ENCODE measurements at places on chromosomes 4 and X.
A peak's percentile ranks its signal among the peaks of the same experiment; 100 is the strongest.

- no peak for DNase-seq
Observed at GRCh38 chr4:160238790-160239189, 1135.9 kb downstream of the RAPGEF2 start.

GRCh38 chr4:54440394-54441136 is 211.5 kb downstream of the PDGFRA start:
- no peak for DNase-seq

- no peak for DNase-seq
Observed at GRCh38 chr4:177041356-177041755, 248.6 kb upstream of the VEGFC start.

DNA sequence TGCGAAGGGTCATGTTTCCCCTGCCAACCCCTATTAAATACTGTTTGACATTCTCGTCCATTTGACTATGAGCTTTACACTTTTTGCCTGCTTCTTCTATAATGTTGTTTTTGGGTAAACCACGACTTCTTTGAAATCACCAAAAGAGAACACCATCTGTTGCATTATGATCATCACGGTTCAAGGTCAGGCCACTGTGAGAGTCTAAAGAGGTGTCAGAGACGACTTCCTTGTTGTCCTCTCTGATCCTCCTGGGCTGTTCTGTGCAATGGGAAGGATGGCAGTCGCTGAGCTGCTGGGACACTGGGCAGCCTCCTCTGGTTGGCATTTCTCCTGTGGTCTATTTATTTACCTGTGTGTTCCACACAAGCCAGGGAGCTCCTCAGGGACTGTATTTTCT is 137.5 kb downstream of the RASL11B start:
- no peak for DNase-seq

DNA sequence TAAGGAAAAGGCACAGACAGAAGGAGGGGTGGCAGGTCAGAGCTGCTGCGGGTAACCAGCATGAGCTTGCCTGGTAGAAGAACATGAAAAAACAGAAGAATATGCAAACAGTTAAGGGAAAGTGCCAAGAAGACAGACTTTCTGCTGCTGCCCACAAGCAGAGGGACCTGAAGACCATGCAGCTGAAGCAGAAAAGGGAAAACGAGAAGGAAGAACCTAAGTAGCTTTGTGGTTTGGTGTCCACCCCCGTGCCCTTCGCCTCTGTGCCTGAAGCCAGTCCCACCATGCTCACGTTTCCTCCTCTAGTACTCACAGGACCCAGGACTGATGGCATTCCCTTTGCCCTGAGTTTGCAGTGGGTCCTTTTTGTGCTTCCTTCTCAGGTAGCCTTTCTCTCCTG is 62.8 kb downstream of the UBA6 start:
- DNase-seq: no peak

GRCh38 chrX:111443946-111444345 is 32.0 kb upstream of the DCX start:
- DNase-seq: no peak

- DNase-seq: no peak
Observed at GRCh38 chr4:102316585-102316984, 28.7 kb downstream of the SLC39A8 start.

GRCh38 chr4:86586626-86587380 is 7.3 kb upstream of the PTPN13 start:
- no peak for DNase-seq

- DNase-seq: no peak
Observed at GRCh38 chr4:4647041-4647440, 105.2 kb upstream of the STX18 start.

DNA sequence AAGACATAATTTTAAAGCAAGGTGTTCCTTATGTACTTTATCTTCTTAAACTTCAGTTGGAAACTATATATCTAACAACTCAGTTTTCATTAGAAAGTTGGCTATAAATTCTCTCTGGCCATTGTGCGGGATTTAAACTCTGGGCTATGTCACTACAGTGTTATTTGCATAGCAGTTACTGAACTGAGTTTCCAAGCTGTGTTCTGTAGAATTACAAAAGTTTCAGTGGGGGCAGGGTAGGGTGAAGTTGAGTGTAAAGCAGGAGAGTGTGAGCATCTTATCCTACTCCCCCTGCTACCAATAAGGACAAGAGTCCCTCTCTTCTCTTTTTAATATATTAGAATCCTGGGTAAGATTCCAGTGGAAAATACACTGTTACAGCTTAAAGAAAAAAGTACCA is 254.5 kb upstream of the SLITRK2 start:
- no peak for DNase-seq

DNA sequence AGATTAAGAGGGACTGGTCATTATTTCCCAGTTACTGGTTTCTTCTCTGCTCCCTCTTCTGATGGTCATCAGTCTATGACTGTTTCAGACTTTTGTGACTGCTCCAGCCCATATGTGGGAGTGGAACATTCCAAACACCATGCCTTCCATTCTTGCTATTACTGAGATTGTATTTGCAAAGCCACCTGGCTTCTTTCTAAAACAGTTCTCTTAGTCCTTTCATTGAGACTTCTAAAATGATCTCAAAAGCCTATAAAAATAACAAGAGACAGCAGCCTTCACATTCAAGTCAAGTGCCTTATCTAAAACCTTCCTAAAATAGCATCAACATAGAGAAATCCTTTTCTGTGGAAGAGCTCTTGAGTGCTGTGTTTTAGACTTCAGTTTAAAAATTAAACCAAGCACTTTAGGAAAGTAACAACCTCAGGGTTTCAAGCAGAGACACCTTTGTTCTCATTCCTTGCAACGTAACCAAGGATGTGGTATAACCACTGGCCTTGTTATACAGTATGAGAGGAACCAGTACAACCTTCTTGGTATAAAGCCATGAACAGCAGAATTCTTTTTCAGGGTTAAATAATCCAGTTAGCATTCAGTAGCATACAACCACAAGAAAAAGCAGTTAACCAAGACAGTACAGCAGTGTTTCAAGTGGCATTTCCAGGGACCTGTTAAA is 97.1 kb downstream of the NFKB1 start:
- DNase-seq: no peak

DNA sequence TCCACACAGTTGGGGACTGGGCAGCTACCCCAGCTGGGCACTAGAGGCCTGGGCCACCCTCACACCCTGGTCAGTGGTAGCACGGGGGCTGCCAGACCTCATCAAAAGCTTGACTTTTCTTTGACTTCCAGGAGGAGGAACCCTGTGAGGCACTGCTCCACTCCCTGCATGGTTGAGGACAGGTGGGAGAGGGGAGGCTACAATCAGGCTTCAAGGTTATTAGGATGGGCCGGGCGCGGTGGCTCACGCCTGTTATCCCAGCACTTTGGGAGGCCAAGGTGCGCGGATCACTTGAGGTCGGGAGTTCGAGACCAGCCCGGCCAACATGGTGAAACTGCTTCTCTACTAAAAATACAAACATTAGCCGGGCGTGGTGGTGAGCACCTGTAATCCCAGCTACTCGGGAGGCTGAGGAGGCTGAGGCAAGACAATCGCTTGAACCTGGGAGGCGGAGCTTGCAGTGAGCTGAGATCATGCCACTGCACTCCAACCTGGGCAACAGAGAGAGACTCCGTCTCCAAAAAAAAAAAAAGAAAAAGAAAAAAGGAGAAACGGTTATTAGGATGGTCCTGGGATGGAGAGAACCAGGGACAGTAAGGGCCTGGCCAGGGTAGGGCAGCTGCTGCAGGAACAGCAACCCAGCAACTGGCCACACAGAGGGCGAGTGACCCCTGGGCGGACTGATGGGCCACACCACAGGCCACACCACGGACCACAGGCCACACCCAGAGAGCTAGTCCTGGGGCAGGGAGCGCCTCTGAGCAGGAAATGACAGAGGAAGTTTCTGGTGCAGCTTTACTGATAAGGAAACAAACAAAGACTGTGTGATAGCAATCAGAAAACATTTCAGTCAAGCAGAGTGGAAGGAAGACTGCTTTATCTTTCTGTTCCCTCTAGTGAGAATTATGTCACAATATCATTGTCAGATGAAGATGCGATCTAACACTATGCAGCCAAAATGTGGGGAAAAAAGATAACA is 20.5 kb upstream of the OPN1LW start:
- DNase-seq: no peak

- no peak for DNase-seq
Observed at GRCh38 chr4:15395311-15395710, 32.5 kb upstream of the C1QTNF7 start.

GRCh38 chrX:23864742-23865326 is 42.9 kb downstream of the APOO start:
- no peak for DNase-seq

- DNase-seq: peak; percentile 29
Observed at GRCh38 chr4:6468376-6468775, 4.0 kb downstream of the PPP2R2C start.

- DNase-seq: no peak
Observed at GRCh38 chrX:110276778-110277177, 41.1 kb downstream of the AMMECR1 start.

DNA sequence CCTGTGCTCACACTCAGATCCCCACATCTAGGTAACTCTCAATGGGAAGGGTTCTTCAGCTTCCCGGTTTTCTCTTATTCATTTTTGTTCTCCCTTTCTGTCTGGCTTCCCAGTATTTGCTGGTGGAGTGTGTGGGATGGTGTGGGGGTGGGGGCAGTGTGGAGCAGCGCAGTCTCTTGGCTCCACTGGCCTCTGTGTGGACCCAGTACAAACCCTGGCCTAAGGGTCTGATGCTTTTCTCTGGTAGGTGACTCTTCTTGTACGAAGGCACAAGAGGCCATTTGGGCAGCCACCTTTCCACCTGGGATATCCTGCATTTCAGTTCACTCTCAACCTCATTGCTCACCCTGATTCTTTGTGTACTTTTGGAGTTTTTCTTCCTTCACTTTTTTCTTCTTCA is 71.3 kb downstream of the NBDY start:
- DNase-seq: no peak

GRCh38 chr4:7121866-7122653 is 54.2 kb upstream of the GRPEL1 start:
- DNase-seq: no peak

- DNase-seq: no peak
Observed at GRCh38 chr4:84419201-84419600, 79.9 kb downstream of the NKX6-1 start.

GRCh38 chr4:76758996-76759395 is 138.9 kb downstream of the SOWAHB start:
- no peak for DNase-seq

- no peak for DNase-seq
Observed at GRCh38 chr4:156598138-156598681, 373.4 kb downstream of the PDGFC start.

- no peak for DNase-seq
Observed at GRCh38 chr4:120688791-120689190, 233.7 kb downstream of the PRDM5 start.

GRCh38 chrX:107566604-107567262 is 61.6 kb upstream of the PRPS1 start:
- no peak for DNase-seq

GRCh38 chr4:94348666-94349065 is 6.0 kb upstream of the HPGDS start:
- no peak for DNase-seq

DNA sequence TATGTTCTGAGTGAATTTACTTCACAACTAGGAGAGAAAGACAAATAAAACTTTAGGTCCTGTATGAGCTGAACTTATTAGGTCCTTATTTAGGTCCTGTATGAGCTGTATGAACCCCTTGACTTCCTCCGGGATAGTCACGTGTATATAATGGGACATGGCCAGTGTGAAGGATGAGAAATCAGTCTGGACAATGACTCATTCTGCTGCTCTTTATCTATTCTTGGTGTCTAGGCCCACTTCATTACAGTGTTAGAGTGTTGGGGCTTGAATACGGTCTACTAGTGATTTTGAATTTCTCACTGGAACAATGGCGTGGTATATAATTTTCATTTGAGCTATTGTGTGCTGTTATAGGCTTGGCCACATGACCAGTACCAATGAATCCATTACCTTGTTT is 21.9 kb downstream of the STK26 start:
- DNase-seq: no peak

GRCh38 chr4:41639291-41639690 is 101.3 kb downstream of the LIMCH1 start:
- no peak for DNase-seq

DNA sequence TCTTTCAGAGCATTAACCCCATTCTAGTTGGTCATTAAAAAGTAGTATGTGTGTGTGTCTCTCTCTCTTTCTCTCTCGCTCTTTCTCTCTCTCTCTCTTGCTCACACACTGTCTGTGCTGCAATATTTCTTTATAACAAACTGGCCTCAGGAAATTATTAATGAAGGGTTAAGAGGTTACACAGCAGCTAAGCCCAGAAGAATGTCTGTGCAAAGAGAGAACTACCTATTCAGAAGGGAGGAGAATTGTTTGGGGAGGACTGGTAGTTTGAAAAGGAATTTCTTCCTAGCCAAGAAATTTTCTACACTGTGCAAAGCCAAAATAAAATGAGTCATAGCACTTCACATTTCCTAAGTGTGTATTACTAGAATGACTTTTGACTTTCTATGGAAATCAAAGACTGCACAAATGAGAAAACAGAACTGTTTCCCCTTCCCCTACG is 22.2 kb downstream of the PDGFC start:
- DNase-seq: no peak

GRCh38 chrX:17960891-17961290 is 99.8 kb upstream of the RAI2 start:
- DNase-seq: no peak

DNA sequence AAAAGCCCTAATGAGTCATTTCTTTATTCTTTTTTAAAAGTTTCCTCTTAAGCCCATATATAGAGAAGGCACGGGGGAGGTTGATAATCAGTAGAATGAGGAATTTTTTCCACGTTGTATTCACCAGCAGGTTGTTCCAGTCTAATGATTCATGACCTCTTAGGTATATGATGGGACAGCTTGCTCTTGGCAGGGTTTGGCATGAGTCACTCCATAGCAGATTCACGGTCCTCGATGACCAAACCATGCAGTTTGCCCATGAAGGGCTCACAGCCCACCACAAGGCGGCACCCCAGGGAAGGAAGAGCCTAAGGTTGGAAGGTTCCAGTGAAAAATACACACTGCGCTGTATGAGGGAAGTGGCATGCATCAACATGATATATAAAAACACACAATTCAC is 623.8 kb upstream of the DIPK2B start:
- no peak for DNase-seq

GRCh38 chr4:10347281-10347795 is 109.9 kb downstream of the ZNF518B start:
- DNase-seq: no peak

DNA sequence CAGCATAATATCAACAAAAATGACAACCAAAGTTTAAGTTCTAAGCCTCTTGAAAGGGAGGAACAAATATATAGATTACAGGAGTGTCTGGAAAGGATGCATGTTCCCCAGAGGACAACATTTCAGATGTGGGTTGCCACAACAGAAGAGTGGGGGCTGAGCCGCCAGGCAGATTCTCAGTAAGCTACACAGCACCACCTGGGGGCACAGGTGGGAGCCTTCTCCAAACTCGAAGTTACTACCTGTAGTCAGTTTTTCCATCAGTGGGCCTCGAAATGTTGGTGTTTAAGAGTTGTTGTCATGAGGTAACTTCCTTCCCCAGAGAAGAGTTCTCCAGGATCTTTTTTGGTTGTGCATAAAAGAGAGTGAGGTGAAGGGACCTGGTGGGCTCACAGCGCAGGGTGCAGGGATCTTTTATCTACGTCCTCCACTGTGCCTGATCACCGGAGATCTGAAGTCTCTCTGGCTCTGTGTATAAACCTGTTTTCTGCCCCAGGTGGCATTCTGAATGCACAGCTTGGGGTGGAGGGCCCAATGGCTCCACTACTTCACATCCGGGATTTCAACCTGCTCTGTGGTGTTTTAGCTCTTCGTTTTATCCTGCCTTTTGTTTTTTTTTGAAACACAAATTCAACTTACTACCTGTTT is 58.4 kb upstream of the STS start:
- no peak for DNase-seq
